ENCODE measurements at places on chromosomes 6 and 20. TPM values are rescaled to one million over a fixed set of nuclear protein-coding genes. Genes with fewer than 3 reads are reported as not detected.

DNA sequence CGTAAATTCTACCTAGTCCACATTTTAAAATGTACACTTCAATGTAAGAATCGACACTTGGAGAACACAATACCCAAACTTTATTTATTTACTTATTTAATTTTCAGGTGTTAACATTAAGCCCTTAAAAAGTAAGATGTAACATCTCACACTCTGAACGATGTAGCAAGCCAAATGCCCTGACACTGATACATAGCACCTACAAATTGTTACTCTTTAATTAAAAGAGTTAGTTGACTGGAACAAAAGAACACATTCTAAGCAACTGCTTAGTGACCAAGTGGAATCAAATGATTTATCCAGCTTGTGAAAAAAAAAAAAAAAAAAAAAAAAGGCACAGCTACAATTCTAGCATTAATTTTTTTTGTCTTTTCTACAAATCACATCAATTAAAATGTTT, 292.1 kb upstream of the THEMIS start:
- H3K27me3 ChIP-seq, result no peaks in the 10 kb centered on the region
- H3K4me1 ChIP-seq, result no peaks in the 10 kb centered on the region
- H3K4me3 ChIP-seq, result no peak overlapping the region
- no peaks in the 10 kb centered on the region for H3K36me3 ChIP-seq

TFAP2A gene
- total RNA-seq, result not detected

NSFL1C gene
- total RNA-seq, result 55.3 TPM

SNAP91 gene
- 4.3 TPM for total RNA-seq

UBD gene
- not detected for total RNA-seq

- H3K4me3 ChIP-seq, result no peak overlapping the region
- DNase-seq, result no peak
- H3K36me3 ChIP-seq, result no peaks in the 10 kb centered on the region
- H3K4me1 ChIP-seq, result no peaks in the 10 kb centered on the region
- no peak overlapping the region for H3K27ac ChIP-seq
These were observed 456.3 kb downstream of the MAFB start for GRCh38 chr20:40232756-40233155.

DNA sequence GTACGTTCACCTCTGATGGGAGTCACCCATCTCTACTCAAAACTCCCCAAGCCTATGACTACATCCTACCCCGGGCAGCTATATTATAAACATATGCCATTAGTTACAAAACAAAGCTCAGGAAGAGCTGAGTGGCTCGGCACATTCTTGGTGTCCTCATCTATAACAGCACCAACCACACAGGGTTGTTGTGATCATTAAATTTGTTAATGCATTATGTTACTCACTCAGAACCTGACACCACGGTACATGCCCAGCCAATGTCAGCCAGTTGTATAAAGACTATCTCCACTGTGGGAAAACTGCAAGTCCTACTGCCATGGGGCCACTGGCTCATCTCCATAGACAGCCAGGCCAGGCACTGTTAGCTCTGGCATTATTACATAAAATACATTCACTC, 7.7 kb downstream of the CDK5RAP1 start:
- H3K27ac ChIP-seq, result no peak overlapping the region
- H3K27me3 ChIP-seq, result no peaks in the 10 kb centered on the region
- H3K36me3 ChIP-seq, result peaks cover 5% of the 10 kb centered on the region
- peaks cover 37% of the 10 kb centered on the region for H3K4me1 ChIP-seq
- no peak for DNase-seq
- H3K4me3 ChIP-seq, result no peak overlapping the region

DNA sequence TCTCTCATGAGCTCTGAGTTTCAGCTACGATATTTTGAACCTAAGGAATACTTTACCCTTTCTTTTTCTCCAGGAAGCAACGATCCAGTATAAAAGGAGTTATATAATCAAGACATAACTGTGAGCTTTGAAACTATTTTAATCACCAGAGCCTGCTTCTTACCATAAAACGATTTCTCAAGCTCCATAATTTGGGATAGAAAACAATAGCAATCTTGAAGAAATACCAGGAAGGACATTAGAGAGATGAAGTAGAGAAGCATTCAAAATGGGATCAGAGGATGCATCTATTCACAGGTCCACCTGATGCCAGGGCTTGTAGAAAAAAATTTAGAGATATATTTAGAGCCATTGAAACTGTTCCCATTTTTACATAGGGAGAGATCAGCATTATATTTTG, 135.9 kb downstream of the FUT9 start:
- no peaks in the 10 kb centered on the region for H3K36me3 ChIP-seq
- no peaks in the 10 kb centered on the region for H3K4me1 ChIP-seq
- H3K27ac ChIP-seq, result no peak overlapping the region
- H3K4me3 ChIP-seq, result no peak overlapping the region

DNA sequence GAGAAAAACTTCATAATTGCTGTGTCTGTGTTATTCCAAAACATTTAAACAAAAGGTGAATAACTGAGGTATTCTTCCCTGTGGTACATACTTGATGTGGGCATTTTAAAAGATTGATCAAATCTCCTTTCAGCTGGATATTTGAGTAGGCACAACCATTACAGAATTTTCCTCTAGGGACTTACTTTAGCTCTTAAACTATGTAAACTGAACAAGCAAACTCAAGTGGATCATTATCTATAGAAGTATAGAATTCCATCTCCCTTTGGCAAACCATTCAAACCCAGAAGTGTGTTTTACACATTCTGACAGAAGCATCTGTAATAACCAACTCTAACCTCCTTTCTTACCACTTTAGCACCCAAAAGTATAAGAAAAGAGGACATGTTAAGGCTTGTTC, 241.4 kb downstream of the ESR1 start:
- H3K36me3 ChIP-seq, result no peaks in the 10 kb centered on the region
- no peak for DNase-seq
- H3K4me1 ChIP-seq, result no peaks in the 10 kb centered on the region
- no peak overlapping the region for H3K4me3 ChIP-seq
- no peaks in the 10 kb centered on the region for H3K27me3 ChIP-seq

Data from tibial nerve (tissue), 4 donors.